Activated T-cell treated with anti-CD3 and anti-CD28 coated beads for 24 hours (primary cell): ENCODE measurements at places on chromosomes 7 and 10.

GRCh38 chr7:92669616-92670165 lies 79.5 kb upstream of the FAM133B start:
- no peak for DNase-seq

DNA sequence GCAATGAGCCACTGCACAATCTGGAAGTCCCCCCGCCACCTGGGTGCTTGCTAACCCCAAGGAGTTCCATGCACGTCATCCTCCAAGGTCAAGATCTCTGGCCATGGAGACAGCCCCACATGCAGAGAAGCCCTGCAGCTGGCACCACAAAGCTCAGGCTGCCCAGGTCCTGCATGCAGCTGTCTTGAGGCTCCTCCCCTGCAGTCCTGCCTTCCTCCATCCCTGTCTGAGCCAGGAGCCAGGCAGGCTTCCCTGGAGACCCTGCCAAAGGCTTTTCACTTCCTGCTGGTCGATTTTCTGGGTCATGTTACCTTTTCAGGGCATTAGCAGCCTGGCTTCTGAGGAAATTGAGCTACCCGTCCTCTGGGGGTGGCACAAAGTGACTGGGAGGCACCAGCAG lies 12.5 kb upstream of the TMEM72 start:
- DNase-seq = no peak

GRCh38 chr7:148480479-148481146 lies 110.0 kb upstream of the C7orf33 start:
- no peak for DNase-seq

GRCh38 chr7:110522761-110523200 lies 568.1 kb upstream of the LRRN3 start:
- DNase-seq = no peak

DNA sequence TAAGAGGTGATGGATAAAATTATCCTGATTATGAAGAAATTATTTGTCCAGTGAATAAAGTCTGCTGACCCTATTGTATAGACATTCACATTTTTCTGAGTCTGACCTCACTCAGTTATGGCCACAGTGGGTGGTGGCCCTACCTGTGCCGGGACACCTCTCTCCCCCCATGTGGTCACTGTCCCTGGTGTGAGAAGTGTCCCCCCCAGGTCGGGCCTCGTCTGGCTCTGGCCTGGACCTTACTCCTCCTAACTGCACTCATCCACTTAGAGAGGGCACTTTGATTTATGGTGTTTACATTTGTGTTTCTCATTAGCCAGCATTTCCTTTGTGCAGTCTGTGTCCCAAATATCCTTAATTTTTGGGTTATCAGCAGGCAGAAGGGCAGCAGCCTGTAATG lies 59.6 kb upstream of the ZNF32 start:
- no peak for DNase-seq

DNA sequence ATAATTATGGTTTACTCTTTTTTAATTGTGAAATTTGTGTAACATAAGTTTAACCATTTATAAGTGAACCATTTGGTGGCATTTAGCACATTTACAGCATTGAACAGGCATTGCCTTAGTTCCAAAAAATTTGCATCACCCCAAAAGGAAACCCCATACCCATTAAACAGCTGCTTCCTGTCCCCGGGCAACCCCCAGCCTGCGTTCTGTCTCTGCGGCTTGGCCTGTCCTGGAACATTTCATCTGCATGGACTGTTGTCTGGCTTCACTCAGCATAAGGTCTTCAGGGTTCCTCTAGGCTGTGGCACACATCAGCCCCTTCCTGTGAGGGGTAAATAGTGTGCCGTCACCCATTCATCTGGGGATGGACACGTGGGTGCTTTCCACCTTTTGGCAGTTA lies 6.9 kb downstream of the RET start:
- no peak for DNase-seq

DNA sequence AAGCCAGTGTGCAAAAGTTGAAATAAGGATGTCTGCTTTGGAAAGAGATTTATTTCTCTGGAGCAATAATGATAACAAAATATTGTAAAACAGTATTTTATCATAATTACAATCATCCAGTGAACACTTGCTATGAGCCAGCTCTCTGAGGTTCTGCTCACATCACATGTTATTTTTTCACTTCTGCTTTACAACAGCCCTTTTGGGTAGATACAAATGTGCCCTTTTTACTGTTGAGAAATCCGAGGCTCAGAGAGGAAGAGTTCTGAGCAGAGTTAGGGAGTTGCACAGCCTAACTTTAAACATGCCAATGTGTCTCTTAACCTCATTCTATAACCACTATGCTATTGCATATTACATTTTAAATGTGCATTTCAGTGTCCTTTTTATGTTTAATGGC lies 232.6 kb upstream of the CDC14C start:
- no peak for DNase-seq

DNA sequence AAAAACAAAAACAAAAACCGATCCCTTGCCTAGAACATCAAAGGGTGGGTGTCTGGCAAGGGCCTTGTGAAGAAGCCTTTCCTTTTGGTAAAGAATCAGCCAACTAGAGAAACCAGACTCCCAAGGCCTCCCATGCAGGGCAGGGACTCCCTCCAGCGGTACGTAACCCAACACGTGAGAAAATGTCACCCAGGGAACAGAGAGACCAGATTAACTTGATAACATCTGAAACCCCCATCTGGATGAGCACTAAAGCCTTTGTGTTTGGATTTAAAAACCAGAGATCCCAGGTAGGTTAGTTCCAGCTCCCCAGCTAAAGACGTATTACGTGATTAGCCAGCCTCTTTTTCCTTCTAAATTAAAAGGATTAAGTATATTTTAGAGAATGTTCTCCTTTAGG lies 3.0 kb upstream of the HABP2 start:
- DNase-seq = no peak

GRCh38 chr10:131726967-131727366 lies 173.8 kb upstream of the PPP2R2D start:
- DNase-seq = no peak

DNA sequence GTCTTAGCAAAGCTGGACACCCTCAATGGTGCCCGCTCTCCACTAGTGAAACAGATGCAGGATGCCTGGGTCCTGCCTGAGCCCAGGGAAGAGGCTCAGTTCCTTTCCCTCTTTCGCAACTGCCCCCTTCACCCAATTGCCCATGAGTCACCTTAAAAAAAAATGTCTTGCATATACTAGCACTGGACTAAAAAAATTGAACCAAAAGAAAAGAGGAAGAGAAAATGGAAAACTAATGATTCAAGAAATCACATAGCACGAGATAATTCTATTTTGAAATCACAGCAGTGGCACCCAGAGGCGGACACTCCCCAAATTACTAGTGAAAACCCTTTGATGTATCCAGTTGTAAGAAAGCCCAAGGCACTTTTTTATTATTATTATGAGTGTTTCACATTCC lies 972.5 kb downstream of the LRMDA start:
- no peak for DNase-seq

DNA sequence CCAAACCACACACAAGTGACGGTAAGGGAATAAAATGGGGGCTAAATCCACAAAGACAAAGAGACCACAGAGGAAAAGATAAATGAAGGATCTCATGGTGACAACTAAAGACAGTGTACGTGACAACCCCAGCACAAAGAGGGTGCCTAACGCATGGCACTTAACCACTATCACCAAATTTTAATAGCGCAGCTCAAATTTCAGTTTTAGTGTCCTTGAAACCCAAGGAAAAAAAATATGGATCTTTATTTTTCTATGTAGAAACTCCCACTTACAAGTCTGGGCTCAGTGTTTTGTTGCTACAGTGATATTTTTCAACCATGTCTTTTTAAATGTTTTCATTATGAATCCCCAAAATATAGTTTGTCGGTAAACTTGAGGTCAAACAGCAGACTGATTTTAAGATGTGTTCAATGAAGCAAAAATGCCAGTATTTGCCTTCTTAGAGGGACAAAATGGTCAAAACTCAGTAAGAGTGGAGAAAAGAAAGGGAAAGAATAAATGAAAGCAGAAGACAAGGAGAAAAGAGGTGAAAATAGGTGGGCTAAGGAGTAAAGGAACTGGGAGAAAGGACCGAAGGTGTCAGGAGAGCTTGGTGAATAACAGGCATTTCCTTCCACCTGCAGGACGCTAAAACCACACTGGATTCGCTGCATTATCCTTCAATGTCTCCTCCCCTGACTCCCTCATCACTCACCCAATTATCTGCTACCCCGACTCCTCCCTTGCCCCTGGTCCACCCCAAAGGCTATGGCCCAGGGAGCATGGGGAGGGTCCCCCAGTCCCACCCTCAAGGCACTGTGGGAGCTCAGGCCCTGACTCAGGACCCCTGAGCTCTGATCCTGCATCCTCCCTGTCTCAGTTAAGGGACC lies 3.5 kb downstream of the ASB13 start:
- no peak for DNase-seq

GRCh38 chr7:55214707-55215106 lies 150.4 kb upstream of the LANCL2 start:
- DNase-seq = no peak

- no peak for DNase-seq
Observed at GRCh38 chr10:60155099-60155877, 234.4 kb downstream of the ANK3 start.

DNA sequence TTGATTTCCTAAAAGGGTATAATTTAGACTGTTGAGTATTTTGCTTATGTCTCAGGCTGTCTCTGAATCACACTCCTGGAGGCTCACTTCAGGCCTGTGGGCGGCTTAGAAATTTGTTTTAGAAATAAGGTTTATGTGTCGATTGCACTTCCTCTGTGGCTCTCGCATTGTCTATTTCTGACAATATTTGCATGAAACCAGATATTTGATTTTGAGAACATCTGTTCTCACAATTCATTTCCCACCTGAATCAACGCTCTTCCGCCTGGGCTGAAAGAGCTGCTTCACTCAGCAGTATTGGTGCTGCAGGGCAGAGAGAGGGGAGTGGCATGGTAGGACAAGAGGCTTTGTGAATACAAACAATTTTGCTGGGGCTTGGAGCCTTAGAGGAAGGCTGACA lies 262.0 kb downstream of the ADRA2A start:
- no peak for DNase-seq
